ENCODE measurements at places on chromosomes 1 and 21.

- no peak for DNase-seq
These were observed 33.4 kb downstream of the CYP2J2 start for GRCh38 chr1:59892841-59893811.

- DNase-seq, result no peak
These were observed 36.1 kb upstream of the RGS1 start for GRCh38 chr1:192539297-192540092.

GRCh38 chr1:240385985-240386978 lies 225.7 kb downstream of the GREM2 start:
- no peak for DNase-seq

GRCh38 chr1:145983960-145984830 lies 12.2 kb downstream of the TXNIP start:
- DNase-seq, result peak; percentile 54

DNA sequence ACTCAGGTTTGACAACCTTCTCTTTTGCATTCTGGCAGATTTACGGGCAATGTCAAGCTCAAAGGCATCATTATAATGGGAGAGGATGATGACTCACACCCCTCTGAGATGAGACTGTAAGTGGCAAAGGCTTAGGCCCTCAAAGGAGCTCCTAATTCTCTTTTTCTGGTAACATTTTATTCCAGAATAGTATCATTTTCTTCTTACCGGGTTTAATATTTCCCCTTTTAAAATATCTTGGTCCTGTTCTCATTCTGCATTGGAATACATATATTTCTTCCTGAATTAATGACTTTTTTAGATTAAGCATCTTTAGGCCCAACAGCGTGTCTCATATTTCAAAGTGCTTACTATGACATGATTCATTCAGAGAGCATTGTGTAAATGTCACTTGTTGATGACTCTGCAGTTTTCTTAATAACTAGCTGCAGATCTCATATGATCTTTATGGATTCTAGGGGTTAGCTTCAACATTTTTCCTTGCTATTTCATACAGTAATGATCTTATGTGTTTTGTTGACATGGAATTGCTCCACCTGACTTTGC lies 1.7 kb downstream of the PITHD1 start:
- peak; percentile 61 for DNase-seq

- DNase-seq, result peak; percentile 62
These were observed 42.3 kb downstream of the LACTBL1 start for GRCh38 chr1:22930240-22930912.

GRCh38 chr1:106406114-106406513 lies 650.4 kb upstream of the PRMT6 start:
- DNase-seq, result no peak

DNA sequence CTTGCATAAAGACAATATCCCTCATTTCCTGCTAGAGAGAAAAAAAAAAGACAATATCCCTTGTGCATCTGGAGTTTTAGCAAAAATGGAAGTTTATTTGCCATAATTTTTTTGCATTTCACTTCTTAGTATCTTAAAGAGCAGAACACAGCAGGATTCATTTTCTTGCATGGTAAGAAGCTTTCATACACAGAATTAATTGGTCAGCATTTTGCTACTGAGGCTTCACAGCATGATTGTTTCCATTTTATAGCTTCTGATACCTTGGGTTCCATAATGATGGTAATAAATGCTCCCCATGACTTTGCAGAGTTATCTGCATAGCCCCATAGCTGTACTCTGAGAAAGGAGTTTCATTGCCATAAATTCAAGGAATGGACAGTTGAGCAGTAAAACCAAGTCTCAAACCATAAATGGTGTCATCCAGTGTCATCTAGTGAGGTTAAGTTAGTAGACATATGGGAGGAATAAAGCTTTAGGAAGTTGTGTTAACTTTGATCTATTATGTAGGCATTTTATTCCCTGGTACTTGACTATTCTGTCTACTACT lies 88.8 kb upstream of the PLD5 start:
- DNase-seq, result no peak

DNA sequence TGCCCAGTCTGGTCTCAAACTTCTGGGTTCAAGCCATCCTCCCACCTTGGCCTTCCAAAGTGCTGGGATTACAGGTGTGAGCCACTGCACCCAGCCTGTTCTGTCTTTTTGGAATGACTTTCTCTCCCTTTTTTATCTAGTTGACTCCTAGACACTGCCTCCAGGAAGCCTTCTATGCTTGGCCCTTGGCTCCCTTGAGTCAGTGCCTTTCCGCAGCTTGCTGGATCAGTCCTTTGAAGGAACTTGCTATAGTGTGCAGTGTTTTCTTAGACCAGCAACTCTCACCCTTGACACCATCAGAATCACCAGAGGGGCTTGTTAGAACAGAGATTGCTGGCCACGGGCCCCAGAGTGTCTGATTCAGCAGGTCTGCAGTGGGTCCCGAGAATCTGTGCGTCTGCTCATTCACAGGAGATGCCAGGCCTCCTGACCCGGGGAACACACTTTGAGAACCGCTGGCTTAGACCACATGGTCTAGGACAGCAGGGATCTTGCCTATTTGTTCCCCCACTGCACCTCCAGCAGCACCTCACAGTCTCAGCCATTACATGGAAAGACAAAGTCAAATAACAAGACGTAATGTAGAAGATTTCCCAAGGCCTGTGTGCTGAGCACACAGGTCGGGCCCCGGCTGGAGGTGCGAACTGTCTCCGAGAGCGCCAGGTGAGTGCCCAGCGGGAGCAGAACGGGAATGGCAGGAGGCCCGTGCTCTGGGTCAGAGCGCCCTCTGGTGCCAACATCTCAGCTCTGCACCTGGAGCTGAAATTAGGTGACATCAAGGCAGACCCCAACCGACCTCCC lies 27.4 kb upstream of the CTPS1 start:
- DNase-seq, result peak; percentile 62

GRCh38 chr1:163781146-163781545 lies 459.4 kb downstream of the NUF2 start:
- no peak for DNase-seq

DNA sequence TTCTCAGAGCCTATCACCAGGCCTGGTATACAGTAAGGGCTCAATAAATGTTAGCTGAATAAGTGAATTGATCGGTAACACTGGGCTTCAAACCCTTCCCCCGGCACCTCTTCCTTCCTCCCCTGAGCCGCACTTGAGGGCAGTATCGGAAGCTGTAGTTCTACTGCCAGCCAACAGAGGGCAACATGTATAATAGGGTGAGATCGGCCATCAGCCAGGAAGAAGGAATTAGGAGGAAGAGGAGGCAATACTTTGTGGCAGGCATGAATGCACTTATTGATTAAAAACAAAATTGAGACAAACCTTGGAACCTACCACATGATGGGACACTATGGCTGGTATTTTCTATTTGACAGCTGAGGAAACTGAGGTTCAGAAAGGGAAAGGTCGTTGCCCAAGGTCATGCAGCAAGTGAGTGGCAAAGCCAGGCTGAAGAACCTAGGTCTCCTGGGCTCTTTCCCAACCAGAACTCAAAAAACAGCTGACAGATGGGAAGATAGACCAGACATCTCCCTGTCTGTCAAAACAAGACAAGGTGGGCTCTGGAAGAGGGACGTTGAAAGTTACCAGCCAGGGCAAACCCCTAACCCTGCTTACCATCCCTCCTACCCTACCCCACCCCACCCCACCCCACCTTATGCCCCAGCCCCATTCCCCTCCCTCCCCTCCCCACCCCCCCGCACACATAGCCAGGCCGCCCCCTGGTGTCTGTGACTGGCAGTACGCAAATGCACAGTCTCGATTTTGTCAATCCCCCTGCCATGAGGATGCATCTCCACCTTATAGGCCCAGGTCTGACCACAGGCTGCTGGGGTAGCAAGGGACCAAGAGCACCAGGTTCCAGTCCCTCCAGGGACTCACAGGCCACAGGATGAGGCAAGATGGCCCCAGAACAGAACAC lies 107.3 kb upstream of the RUNX3 start:
- DNase-seq, result peak; percentile 83

- DNase-seq, result no peak
These were observed 1.5 kb downstream of the AHCYL1 start for GRCh38 chr1:109986054-109986444.

DNA sequence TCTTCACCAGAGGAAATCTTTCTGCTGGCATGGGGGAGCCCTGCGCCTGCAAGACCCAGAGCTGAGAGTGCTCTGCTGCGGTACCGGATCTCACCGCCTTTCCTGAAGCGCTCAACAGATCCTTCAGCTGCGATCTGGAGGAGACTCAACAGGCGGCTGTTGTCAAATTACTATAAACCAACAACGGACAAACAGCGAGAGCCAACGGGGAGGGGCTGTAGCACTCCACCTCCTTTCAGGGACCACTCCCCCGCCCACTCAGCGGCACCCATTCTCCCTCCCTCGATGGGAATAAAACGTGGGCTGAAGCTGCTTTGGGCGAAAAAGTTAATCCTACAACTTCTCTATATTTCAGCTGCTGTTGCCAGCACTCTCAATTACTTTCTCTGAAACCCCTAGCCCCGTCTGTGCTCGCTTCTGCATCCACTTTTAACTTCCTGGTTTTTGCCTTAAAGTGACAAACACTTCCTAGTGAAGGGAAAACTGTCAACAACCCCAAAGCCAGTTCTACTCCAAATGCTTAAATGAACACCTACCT lies at the start of gene FMO5:
Gene FMO5, minus strand, starts transcription at position 147 of the 538 bp plus-strand sequence. CDS start 310 bp downstream, outside the sequence.
- DNase-seq, result peak; percentile 60

DNA sequence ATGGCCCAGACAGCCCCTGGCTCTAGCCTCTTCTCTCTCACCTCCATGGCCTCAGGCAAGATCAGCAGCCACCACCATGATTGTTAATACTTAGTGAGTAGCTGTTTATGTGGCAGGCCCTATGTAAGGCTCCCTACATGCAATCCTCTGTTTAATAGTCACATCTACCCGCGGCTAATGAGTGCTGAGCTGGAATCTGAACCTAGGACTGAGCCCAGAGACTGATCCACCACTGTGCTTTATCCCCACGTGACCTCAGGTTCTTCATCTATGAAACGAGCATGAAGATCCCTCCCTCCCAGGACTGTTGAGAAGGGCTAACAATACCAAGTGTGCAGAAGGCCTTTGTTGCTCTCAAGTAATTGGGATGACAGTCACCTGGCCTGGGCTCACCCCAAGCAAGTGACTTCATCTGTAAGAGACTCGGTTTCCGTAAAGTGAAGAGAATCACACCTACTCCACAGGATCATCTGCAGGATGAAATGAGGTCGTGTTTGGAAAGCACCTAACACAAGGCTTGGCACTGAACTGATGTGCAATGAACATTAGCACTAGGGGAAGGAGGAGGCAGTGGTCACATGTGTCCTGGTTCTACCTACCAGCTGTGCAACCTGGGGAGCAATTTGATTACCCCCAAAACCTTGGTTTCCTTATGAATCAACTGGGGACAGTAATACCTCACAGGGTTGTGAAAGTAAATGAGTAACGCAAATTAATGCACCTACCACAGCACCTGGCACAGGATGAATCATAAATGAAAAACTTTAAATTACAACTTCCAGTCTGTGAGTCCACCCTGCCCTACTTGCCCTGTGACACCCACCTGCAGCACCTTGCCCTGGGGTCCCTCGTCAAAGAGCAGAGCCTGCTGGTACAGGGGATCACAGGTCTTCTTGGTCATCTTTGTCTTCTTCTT lies 37.2 kb downstream of the RIMS3 start:
- DNase-seq, result no peak

GRCh38 chr1:180151508-180151907 lies 3.2 kb upstream of the QSOX1 start:
- no peak for DNase-seq

DNA sequence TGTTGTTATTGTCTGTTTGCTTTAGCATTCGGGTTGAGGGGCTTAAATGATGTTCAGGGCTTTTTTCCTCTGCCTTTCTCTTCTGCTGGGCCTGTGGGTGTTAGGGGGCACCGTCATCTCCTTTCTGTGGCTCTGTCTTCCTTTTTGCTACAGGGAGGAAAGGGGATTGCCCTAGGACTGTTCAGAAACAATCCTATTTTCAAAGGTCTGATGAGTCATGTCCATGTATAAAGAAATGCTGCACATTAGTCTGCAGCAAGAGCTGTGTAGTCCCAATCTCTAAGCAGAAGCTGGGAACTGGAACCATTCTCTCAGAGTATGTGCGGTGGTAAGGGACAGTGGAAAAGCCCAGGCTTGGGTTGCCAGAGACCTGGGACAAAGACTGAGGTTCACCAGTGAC lies 462.3 kb downstream of the OMA1 start:
- DNase-seq, result no peak

DNA sequence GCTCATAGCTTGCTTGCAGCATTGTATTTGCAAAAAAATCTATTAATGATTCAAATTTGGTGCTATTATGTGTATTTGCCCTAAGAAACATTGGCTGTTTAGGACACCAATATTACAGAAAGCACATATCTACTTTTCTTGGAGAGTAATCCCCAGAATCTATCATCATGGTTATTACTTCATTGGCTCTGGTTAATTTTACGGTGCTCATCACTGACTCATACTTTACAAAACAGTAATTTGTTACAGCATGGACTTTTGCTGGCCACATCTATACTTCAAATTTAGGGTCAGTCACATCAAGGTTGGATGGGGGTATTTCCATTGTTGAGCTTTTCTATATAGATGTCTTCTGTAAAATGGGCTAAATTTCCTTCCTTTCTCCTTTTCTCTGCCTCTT lies 45.7 kb downstream of the SH3GLB1 start:
- no peak for DNase-seq

DNA sequence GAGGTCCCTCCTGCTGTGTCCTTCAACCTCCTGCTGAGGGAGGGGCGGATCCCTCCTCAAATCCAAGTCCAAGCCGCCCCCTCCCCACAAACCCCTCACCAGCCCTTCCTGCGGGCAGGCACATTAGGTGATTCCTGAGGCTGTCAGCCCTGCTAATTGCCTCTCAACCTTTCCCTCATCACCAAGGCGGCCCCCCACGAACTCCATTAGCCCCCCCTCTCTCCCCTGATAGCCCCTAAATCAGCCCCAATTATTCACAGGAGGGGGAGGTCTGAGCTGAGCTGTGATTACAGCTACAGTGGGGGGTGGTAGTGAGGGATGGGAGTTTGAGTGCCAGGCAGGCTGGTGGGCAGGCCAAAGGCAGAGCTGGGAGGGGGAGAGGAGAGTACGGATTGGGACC lies 5.8 kb upstream of the PEAR1 start:
- DNase-seq, result no peak

DNA sequence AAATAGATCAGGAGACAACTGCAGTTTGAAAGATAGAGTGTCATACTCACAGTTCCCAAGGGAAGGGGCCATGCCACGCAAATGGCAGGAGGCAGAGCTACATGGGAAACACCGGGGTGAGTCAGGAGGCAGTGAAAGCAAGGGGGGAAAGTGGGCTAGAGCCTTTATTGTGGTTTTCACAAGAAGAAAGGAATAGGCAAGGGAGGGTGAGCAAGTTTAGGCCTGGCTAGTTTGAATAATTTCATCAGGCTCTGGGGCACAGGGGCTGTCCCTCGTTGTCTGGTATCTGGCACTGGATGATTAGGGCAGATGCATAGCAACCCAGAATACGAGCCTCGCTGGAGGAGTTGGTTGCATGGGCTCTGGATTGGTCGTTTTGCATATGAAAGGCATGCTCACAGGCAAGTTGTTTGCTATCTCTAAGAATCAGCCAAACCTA lies 17.0 kb upstream of the ITLN2 start:
- no peak for DNase-seq

Data from suppressor macrophage treated with lipopolysaccharide for 4 hours (primary cell).